Activated T-cell treated with anti-CD3 and anti-CD28 coated beads for 24 hours (primary cell): ENCODE measurements at places on chromosomes 3 and 15.
A peak's percentile ranks its signal among the peaks of the same experiment; 100 is the strongest.

DNA sequence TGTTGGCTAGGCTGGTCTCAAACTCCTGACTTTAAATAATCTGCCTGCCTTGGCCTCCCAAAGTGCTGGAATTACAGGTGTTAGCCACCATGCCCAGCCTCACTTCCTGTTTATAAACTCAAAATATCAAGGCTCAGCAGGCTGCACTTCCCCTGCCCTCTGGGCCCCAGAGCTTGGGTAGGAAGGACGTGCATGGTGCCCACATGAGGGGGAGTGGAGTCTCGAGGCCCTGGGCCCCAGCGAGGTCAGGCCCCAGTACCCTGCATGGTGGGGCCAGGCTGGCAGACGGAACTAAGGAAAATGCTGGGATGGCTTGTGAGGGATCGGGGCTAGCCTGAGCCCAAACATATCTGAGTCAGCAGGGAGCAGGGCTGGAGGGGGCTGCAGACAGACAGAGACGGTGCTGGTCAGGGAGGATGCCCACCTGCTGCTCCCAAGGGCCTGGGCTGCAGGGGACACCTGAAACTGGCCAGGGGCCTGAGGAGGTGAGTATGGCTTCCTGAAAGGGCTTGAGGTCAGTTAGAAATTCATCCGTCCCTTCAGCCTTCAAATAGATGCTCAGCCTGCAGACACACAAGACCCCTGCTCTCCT, 5.1 kb downstream of the SPTBN5 start:
- no peak for DNase-seq

- no peak for DNase-seq
These were observed 20.1 kb downstream of the DIPK2A start for GRCh38 chr3:143991713-143992112.

- no peak for DNase-seq
These were observed 25.6 kb upstream of the LINGO1 start for GRCh38 chr15:77658304-77658703.

GRCh38 chr15:74786551-74787165, 4.8 kb downstream of the CSK start:
- no peak for DNase-seq

- DNase-seq, result no peak
These were observed 36.2 kb upstream of the SLC6A6 start for GRCh38 chr3:14366248-14366647.

DNA sequence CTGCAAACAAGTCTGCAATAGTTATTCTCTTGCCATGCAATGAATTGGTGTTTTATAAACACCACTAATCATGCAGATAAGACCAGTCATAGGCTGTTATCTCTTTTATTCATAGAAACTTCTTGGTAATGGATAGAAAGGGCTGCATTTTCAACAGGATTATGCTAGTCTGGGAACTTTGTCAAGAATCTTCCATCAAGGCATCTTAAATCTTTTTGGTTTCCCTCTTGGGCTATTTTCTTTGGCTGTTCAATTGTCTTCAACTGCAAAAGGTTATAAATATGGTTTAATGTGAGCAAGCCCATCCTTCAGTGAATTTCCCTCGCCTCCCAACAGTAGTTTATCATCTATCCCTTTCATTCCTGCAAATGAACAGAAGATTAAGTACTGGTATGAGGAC, 59.0 kb upstream of the MINAR1 start:
- no peak for DNase-seq

DNA sequence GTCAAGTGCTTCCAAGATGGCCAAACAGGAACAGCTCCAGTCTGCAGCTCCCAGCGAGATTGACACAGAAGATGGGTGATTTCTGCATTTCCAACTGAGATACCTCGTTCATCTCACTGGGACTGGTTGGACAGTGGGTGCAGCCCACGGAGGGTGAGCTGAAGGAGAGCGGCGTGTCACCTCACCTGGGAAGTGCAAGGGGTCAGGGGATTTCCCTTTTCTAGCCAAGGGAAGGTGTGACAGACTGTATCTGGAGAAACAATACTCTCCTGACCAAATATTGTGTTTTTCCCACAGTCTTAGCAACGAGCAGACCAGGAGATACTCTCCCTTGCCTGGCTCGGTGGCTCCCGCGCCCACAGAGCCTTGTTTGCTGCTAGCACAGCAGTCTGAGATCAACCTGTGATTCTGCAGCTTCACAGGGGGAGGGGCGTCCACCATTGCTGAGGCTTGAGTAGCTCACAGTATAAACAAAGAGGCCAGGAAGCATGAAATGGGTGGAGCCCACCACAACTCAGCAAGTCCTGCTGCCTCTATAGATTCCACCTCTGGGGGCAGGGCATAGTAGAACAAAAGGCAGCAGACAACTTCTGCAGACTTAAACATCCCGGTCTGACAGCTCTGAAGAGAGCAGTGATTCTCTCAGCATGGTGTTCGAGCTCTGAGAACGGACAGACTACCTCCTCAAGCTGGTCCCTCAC, 293.5 kb upstream of the SUCLG2 start:
- DNase-seq, result peak; percentile 26

- DNase-seq, result no peak
These were observed 410.2 kb downstream of the GAP43 start for GRCh38 chr3:116033516-116033915.

DNA sequence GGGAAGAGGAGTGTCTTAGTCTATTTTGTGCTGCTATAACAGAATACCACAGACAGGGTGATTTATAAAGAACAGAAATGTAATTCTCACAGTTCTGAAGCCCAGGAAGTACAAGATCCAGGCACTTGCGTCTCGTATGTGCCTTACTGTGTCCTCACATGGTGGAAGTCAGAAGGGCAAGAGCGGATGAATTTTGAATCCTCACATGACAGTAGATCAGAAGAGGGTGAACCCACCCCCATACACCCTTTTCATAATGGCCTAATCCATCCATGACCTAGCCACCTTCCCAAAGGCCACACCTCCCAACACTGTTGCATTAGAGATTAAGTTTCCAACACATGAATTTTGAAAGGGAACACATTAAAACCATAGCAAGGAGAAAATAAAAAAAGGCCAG, 18.7 kb upstream of the ANXA2 start:
- DNase-seq, result no peak

DNA sequence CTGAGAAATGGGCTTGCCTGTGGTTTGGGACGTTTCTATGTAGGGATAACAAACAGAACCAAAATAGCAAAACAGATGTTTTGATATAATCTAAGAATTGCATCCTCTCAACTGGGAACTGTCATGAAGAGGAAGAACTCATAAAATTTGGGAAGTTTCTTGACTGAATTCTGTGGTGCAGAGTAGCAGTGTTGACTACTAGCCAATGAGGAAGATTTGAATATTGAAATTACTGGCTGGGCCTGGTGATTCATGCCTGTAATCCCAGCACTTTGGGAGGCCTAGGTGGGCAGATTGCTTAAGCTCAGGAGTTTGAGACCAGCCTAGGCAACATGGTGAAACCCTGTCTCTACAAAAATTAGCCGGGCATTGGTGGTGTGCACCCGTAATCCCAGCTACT, 42.2 kb downstream of the ZNF609 start:
- DNase-seq, result no peak

DNA sequence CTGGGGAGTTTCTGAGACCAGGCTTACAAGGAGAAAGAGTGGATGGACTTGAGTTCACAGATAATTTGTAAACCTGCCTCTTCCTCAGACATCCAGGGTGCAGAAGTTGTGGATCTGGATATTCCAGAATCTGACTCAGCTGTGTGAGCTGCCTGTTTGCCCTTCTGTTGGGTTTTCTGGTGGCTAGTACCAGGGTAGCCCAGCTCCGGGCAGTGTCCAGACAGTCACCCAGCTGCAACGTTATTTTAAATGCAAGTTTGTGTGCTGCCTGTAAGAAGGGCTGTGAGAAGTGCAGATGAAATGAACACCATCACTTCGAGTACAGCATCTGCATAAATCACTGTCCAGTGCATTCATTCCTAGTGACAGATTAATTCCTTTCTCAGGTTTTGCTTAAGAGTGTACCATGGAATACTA, 1053.0 kb downstream of the TUSC7 start:
- DNase-seq, result no peak

DNA sequence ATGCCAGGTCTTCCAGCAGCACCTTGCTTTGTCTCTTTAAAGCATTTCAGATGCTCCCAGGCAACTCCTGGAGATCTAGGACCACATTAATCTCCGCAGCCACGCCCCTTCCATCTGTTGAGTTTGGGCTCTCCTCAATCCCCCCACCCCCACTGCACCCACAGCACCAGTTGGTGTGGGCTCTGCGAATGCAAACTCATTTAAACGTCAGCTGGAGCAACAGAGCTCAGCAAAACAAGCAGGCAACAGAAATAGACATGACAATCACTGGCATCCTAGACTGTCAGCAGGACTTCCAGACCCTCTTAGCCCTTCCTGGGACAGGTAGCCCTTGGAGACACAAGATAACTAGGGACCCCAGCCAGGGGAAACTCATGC, 106.9 kb downstream of the LSM3 start:
- DNase-seq, result no peak

- DNase-seq, result no peak
These were observed 19.1 kb upstream of the ATP13A3 start for GRCh38 chr3:194505791-194506415.
